KG1 (cell line): ENCODE measurements at places on chromosomes 16 and 17.

DNA sequence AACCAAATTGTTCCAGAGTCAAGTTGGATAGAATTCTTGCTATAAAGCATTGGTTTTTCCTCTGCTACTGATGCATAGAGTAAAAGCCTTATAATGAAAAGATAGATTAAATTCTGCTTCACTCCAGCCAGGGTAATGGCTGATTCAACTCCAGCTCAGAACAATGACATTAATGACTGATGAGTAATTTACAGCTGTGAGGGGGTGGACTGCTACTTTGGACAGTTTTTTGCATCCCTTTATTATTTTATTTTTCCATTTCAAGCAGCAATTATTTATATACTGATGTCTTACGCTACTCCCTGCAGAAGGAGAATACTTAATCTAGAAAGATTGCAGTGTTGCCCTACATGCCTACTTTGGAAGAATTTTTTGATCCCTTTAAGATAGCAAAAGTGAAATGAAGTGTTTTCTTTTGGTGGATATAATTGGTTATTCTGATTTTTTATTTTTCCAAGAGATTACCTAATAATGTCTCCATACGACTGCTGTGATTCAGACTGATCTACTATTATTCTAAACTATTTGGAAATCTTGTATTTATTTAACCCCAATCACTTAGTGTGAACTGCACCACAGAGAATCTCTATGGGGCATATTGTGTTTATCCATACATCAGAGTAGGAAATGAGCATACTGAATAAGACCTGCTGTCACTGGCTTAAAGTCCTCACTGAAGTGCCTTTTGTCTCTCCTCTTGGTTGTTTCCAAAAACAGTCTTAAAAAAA, 149.5 kb downstream of the TRIM37 start:
- DNase-seq = no peak

DNA sequence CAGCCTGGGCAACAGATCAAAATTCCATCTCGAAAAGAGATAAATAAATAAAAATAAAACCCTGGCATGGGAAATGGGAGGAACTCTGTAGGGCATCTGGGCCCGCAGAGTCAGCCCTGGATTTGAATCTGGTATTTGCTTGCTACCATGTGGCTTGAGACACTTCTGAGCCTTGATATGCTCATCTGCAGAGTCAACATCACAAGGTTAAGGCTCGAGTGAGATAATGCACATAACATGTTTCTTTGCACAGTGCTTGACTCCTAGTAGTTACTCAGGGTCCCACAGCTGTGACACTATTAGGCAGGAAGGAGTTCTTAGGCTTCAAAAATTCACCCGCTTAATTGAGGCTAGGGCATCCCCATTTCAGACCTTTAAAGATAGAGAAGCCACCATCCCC, 21.3 kb downstream of the CDK5RAP3 start:
- DNase-seq = no peak

DNA sequence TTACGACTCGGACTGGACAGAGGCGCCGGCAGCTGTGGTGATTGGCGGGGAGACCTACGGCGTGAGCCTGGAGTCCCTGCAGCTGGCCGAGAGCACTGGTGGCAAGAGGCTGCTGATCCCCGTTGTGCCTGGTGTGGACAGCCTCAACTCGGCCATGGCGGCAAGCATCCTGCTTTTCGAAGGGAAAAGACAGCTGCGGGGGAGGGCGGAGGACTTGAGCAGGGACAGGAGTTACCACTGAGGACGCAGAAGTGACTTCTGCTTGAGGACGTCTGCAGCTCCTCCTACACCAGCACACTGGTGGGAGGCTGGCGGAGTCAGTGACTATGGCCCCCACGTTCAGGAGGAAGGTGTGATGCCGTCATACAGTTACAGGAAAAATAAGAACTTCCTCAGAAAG, 9.7 kb downstream of the MRM3 start:
- DNase-seq = no peak

GRCh38 chr17:72426948-72427760, 306.3 kb downstream of the SOX9 start:
- DNase-seq = no peak
